ENCODE measurements at places on chromosomes 7 and 10. TPM values are rescaled to one million over a fixed set of nuclear protein-coding genes. Genes with fewer than 3 reads are reported as not detected.

Gene FAM13C
- polyA plus RNA-seq = not detected

Gene PKD1L1
- polyA plus RNA-seq = 0.06 TPM

Gene AKR1C8
- polyA plus RNA-seq = not detected

Gene ADAP1
- polyA plus RNA-seq = 6.4 TPM

Gene SEMA3A
- polyA plus RNA-seq = 0.08 TPM

Gene CRHR2
- polyA plus RNA-seq = not detected

Gene TCF7L2
- polyA plus RNA-seq = 0.43 TPM

Gene CXCL12
- polyA plus RNA-seq = not detected

Gene RARRES2
- not detected for polyA plus RNA-seq

Gene CNTNAP2
- polyA plus RNA-seq = 47.3 TPM

Gene WDR86
- 0.54 TPM for polyA plus RNA-seq

Gene SLC26A3
- not detected for polyA plus RNA-seq

Gene KEL
- polyA plus RNA-seq = not detected

Gene RNF32
- 3.9 TPM for polyA plus RNA-seq

Gene CRYGN
- polyA plus RNA-seq = not detected

Gene TAS2R4
- polyA plus RNA-seq = not detected

Gene GIMAP1
- polyA plus RNA-seq = 3.0 TPM

Gene TSPAN15
- polyA plus RNA-seq = not detected

Gene ZNF25
- 3.2 TPM for polyA plus RNA-seq

Gene CFAP69
- polyA plus RNA-seq = 0.54 TPM

Gene C7orf57
- not detected for polyA plus RNA-seq

Gene EPHA1
- polyA plus RNA-seq = 0.80 TPM

Gene ADAM22
- 0.23 TPM for polyA plus RNA-seq

Gene COL13A1
- not detected for polyA plus RNA-seq

Gene RASA4
- 20.1 TPM for polyA plus RNA-seq

Gene MRPL43
- 120 TPM for polyA plus RNA-seq

Gene MMRN2
- polyA plus RNA-seq = not detected

Gene PRKG1
- polyA plus RNA-seq = 0.36 TPM

Gene CAV2
- polyA plus RNA-seq = not detected

Gene CCDC201
- not detected for polyA plus RNA-seq

Gene PDK4
- polyA plus RNA-seq = not detected

Gene SLC29A3
- polyA plus RNA-seq = 9.0 TPM

Gene PNPLA8
- 50.2 TPM for polyA plus RNA-seq

Gene VAX1
- not detected for polyA plus RNA-seq

Gene NUB1
- polyA plus RNA-seq = 82.8 TPM

Gene OR2A12
- not detected for polyA plus RNA-seq

Gene DNMBP
- 3.5 TPM for polyA plus RNA-seq

Gene SPDYE1
- polyA plus RNA-seq = 0.10 TPM

Gene ABCB4
- 12.5 TPM for polyA plus RNA-seq

Gene PRKAR2B
- 1.1 TPM for polyA plus RNA-seq

Gene FFAR4
- polyA plus RNA-seq = not detected

Gene CCL24
- not detected for polyA plus RNA-seq

Gene PSPH
- polyA plus RNA-seq = 5.6 TPM

Gene NPSR1
- polyA plus RNA-seq = not detected

Gene HOXA4
- not detected for polyA plus RNA-seq

Gene DDC
- polyA plus RNA-seq = not detected

Gene SFTPA1
- polyA plus RNA-seq = not detected

Data from IgD-negative memory B cell (primary cell).